Esophagus squamous epithelium (tissue), 5 donors: ENCODE measurements at places on chromosomes 1 and 21. TPM values are rescaled to one million over a fixed set of nuclear protein-coding genes. Genes with fewer than 3 reads are reported as not detected.
A peak's percentile ranks its signal among the peaks of the same experiment; 100 is the strongest.

DNA sequence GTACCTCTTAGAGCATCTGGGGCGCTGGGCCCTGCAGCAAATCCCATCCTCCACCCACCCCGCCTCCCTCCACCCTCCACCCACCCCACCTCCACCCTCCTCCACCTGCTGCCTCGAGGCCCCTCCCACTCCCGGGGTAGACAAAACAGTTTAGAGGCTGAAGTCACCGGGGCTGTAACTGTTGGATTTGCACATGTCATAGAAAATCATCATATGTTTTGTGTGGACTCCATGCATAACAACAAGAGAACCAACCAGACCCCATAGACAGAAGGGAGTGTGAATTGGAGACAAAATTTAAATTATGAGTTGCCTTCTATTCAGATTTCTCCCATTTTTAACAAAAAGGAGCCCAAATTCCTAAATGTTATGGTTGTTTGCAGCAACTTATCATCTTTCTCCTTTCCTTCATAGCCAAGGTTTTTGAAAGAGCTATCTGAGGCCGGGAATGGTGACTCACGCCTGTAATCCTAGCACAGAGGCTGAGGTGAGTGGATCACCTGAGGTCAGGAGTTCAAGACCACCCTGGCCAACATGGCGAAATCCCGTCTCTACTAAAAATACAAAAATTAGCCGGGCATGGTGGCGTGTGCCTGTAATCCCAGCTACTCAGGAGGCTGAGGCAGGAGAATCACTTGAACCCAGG is 28.2 kb upstream of the LGALS8 start:
- no peaks in the 10 kb centered on the region for H3K36me3 ChIP-seq
- no peak overlapping the region for H3K4me3 ChIP-seq
- H3K27me3 ChIP-seq, result no peaks in the 10 kb centered on the region
- H3K4me1 ChIP-seq, result no peaks in the 10 kb centered on the region
- DNase-seq, result no peak

- no peaks in the 10 kb centered on the region for H3K27me3 ChIP-seq
- no peaks in the 10 kb centered on the region for H3K4me1 ChIP-seq
- H3K27ac ChIP-seq, result no peak overlapping the region
- no peaks in the 10 kb centered on the region for H3K36me3 ChIP-seq
Observed at GRCh38 chr1:70827030-70827429, 220.6 kb downstream of the PTGER3 start.

DNA sequence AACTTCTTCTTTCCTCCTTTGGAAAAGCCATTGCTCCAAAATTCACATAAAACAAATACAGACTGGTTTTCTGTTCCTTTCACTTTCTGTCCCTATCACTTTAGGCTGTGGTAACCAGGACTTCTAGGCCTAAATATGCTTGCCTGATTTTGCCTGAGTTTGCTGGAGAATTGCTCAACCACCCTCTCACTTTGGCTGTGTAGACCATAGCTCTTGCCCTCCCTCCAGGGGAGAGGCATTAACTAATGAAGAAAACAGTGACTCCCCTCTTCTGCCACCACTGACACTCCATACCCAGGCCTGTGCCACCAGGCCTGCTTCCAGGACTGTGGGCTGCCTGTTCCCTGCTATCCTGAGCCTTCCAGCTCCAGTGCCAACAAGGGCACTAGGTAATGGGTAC is 163.5 kb downstream of the TOMM20 start:
- H3K4me3 ChIP-seq, result no peak overlapping the region
- H3K27me3 ChIP-seq, result no peaks in the 10 kb centered on the region
- H3K27ac ChIP-seq, result peak overlapping the region; percentile 74
- no peak for DNase-seq
- H3K4me1 ChIP-seq, result peaks cover 58% of the 10 kb centered on the region

RHBG gene
- total RNA-seq, result 1.5 TPM

GRCh38 chr1:7110321-7110720 is 325.1 kb downstream of the CAMTA1 start:
- no peaks in the 10 kb centered on the region for H3K36me3 ChIP-seq
- H3K4me1 ChIP-seq, result no peaks in the 10 kb centered on the region
- no peak for DNase-seq
- no peak overlapping the region for H3K27ac ChIP-seq

DNA sequence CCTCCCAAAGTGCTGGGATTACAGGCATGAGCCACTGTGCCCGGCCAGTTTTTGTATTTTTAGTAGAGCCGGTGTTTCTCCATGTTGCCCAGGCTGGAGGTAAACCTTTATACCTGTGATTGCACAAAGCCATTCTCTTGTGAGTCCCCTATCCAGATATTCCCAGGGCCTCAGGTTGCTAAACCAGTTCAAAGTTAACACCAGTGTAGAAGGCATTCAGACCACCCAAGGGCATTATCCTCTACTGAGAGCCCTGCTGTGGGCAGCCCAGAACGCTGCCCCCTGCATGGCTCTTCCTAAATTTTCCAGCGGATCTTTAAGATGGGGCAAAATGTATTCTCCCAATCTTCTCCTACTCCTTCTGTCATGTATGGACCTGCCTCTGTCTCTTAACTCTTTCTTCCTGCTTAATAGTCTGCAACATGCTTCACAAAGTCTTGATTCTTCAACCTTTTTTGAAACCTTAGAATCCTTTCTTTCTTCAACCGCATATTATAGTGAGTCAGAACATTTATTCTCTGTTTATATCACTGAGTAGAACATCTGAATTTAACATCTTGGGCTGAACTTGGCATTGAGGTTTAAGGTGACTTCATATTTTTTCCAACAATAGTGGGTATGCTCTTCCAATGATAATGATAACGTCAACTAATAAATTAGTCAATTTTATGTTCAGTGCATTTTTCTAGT is 36.0 kb downstream of the UBE4B start:
- H3K27me3 ChIP-seq, result no peaks in the 10 kb centered on the region
- no peak overlapping the region for H3K4me3 ChIP-seq
- peaks cover 36% of the 10 kb centered on the region for H3K4me1 ChIP-seq
- peak overlapping the region; percentile 88 for H3K27ac ChIP-seq

GRCh38 chr1:241637046-241637590 is 3.1 kb downstream of the CHML start:
- peaks cover 48% of the 10 kb centered on the region for H3K4me1 ChIP-seq
- no peak overlapping the region for H3K4me3 ChIP-seq
- peak overlapping the region; percentile 54 for H3K27ac ChIP-seq
- DNase-seq, result no peak
- H3K27me3 ChIP-seq, result no peaks in the 10 kb centered on the region

LRRC38 gene
- total RNA-seq, result not detected
